ENCODE measurements at places on chromosomes 4 and X. TPM values are rescaled to one million over a fixed set of nuclear protein-coding genes. Genes with fewer than 3 reads are reported as not detected.
A peak's percentile ranks its signal among the peaks of the same experiment; 100 is the strongest.

GRCh38 chr4:8468746-8469535, 28.4 kb downstream of the TRMT44 start:
- DNase-seq = peak; percentile 55

DNA sequence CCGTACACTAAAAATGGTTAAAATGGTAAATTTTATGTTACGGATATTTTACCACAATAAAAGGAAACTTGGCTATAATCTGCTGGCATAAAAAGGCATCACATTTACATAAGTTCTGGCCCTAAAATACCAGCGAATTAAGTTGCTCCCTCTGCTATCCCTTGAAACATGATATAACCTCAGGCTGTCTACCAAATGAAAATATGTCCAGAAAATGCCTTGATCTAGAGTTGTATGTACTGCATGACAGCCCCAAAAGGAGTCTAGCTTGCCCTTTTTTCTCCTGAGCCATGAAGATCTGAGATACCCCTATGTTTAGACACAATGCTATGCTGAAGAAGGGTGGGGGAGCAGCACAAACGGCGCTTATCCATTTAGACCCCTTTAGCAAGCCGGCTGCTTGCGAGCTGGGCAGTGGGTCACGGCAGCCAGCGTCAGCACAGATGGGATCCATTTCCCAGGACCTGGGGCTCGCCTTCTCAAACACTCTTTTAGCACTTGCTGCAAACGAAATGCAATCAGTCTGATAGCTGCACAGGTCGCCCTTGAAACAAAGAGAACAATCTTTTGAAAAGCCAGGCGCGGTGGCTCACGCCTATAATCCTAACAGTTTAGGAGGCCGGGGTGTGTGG, 77.0 kb downstream of the AFAP1 start:
- no peak for DNase-seq

DNA sequence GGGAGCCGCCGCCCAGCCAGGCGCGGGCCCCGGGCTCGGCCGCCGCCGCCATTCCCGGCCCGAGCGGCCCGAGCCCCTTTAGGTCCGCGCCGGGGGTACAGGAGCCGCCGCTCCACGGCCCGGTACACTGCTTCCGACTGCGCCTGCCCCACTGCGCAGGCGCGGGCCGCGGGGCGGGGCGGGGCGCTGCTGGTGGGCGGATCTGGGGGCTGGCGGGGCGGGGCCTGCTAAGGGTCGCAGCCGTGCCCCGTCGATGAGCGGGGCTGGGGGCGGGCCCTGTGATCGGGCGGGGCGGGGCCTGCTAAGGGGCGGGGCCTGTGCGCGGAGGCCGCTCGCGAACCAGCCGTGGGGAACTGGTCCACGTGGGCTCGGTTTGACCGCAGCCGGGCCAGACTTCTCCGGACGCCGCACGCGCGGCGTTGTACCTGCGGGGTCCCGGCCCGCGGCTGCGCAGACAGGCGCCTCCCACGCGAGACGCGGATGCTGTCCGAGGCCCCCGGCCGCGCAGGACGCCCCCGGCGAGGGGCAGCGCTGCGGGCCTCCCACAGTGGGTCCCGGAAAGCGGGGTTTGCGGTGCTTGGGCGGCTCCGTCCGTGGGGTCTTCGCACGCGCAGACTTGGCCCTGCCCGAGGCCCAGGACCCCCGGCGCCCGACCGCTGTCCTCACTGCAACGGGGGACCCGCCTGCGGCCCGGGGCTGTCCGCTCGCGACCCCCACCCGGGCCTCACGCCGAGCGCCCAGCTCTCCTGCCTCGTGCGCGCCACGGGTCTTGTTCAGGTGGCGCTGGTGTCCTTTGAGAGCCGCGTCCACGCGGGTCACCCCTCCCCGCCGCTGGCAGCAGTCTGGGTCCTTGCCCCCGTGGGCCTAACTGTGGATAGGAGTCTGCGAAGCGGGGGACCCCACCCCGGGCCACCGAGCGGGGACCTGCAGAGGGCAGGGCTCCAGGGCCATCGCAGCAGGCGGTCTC, at the start of gene DGKQ:
TSS of gene DGKQ (minus strand) at position 139 of the 967 bp plus-strand sequence. CDS start at position 52, 87 bp downstream.
- DNase-seq = peak; percentile 93

- DNase-seq = no peak
Measured at GRCh38 chr4:82652062-82652461, 90.3 kb upstream of the TMEM150C start.

DNA sequence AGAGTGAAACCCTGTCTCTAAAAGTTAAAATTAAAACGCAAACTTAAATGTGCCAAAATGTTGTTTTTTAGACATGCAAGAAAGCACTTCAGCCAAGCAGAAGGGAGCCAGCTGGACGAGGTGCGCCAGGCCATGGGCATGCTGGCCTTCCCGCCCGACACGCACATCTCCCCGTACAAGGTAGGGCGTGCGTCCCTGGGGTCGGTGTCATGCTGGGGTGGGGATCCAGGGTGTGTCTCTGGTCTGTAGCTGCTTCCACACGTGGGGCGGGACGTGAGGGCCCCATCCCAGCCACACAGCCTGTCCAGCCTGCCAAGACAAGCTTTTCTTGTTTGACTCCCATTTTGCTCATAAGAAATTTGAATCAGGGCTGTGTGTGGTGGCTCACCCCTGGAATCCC, 14.3 kb upstream of the UVSSA start:
- no peak for DNase-seq

NPY1R gene
- 3.2 TPM for total RNA-seq

All from left lobe of liver (tissue), 2 donors.